Right cardiac atrium (tissue), 5 donors: ENCODE measurements at places on chromosomes 16 and 17. TPM values are rescaled to one million over a fixed set of nuclear protein-coding genes. Genes with fewer than 3 reads are reported as not detected.

IL34 gene
- 0.95 TPM for total RNA-seq

DNA sequence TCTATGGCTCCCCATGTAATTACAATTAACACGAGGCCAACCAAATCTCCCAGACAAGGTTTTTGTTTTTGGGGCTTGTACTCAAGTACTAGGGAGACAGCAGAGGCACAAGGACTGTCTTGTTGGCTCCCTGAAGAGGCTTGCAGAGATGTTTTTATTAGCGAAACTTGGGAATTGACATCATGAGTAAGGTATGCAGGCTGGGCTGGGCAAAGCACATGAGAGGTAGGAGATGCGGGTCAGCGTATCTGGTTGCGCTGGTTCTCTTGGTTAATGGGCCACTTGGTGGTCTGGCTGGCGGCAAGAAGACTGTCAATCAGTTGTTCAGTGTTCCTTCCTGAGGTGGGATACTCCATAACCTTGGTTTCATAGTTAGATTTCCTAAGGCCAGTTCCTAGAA is 28.9 kb downstream of the LCMT1 start:
- no peak for DNase-seq

SLC9A5 gene
- total RNA-seq = 2.2 TPM

- no peak for DNase-seq
Observed at GRCh38 chr17:79065105-79065670, 9.4 kb upstream of the ENGASE start.

ASPA gene
- 5.5 TPM for total RNA-seq
